NCI-H2081 treated with DMSO at 0.1 percent for 48 hours (cell line): ENCODE measurements at places on chromosomes 7 and 10.

- no peak for DNase-seq
Measured at GRCh38 chr7:150849204-150849775, 3.0 kb upstream of the AOC1 start.

DNA sequence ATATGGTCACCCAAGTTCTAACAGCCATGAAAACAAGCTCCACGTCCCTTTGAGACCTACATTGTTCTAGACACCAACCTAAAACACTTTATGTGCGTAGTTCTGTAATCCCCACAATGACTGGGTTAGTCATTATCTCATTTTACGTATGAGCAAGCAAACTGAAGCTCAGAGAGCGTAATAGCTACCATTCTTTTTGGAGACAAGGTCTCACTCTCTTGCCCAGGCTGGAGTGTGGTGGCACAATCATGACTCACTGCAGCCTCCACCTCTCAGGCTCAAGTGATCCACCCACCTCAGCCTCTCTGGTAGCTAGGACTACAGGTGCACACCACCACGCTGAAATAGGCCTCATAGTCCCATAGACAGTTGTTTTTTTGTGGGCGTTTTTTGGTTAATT, 10.5 kb downstream of the DAGLB start:
- no peak for DNase-seq

DNA sequence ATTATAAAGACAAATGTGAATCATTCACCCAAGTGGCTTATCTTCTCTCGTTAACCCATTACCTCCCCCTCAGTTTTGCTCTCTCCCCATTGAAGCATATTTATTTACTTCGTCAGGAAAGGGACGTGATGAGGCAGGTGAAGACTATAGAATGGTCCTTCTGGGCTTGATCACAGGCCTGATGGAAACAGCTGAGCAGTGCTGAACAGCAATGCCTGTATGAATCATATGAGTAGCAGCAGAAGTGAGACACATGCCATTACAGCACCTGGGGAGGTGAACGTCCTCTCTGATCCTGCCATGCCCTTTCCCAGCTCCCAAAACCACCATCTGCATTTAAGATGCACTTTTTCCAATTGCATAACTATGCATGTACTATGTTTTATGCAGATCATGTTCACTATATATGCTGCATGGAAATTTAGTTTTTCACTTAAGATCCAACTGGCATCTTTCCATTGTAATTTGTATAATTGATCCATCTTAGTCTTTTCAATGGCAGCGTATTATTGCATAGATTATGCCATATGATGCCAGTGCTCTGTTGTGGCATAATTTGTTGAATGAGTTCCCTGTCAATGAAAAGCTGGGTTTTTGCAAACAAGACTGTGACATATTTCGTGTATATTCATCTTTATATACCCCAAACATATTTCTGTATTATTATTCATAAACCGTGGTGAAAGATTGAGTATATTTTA, 105.3 kb downstream of the CXCL12 start:
- no peak for DNase-seq

DNA sequence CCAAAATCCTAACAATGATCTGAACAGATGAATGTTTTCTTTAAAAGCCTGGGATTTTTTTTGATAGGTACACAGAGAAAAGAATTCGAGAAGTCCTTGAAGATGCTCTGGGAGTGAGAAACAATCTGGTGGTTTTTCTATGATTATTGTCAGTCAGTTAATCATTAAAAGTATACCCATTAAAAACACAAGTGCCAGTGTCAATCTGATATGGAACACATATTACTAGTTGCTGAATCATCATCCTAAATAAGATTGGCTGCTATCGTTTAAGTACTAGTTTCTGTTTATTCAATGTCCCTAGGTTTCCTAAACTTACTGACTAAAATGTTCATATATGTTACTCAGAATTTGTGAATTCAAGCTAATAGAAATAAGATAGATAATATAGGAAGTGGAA, 16.1 kb downstream of the COL28A1 start:
- no peak for DNase-seq

DNA sequence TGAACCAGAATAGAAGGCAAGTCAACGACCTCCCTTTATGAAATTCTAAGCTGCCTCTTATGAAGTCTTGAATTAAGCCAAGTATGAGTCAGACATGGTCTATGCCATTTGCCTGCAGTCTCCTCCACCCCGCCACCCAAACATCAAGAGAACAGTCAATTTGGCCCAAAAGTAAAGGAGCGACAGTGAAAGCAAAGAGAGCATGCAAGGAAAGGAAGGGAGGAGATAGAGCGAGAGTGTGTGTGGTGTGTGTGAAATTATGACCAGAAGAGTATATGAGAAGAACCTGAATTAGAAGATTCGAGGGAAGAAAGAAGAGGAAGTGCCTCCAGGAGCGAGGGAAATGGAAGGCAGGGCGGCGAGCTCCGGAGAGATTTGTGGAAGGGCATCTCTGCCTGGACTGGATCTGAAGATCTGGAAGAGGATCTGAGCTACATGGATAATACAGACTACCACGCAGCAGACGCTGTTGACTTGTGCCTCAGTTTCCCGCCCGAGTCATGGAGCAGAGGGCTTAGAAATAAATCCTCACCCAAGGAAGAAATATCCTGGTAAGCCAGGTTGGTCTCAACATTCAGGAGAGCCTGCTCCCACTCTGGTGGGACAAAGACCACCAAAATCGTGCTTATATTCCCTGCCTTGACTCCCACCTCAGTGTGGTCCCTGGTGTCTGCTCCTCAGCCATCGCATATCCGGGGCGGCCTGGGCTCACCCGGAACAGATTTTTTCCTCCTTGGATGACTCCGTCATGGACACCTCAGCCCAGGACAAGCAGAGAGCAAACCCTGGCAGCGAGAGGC, 459 bp downstream of the ZDHHC6 start:
- no peak for DNase-seq

GRCh38 chr7:36650320-36650719, 74.0 kb downstream of the AOAH start:
- DNase-seq: no peak

GRCh38 chr10:50379616-50380015, 128.3 kb upstream of the ASAH2 start:
- no peak for DNase-seq

DNA sequence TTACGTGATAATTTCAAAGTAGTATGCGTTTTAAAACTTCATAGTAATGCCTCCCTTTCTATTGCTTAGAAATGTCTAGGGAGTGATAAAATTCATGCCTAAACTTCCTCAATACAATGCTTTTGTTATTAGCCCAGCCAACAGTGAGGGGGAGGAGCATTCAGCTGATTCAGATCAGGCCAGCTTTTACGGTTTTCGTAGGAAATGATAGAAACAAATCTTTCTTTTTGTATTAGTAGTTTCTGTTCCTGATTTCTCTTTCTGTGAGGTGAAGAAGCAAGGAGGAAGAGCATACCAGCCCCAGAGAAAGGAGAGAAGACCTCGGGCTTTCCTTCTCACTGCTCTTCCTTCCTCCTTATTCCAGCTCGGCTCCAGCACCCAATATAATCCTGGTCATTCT, 35.2 kb upstream of the ITPRID1 start:
- DNase-seq: no peak

- peak; percentile 83 for DNase-seq
Measured at GRCh38 chr10:37976091-37976879, at the start of gene ZNF25. Gene ZNF25, minus strand, starts transcription at chr10:37976647. Its CDS starts 4,925 bp downstream, at chr10:37971722.
